Inflammatory macrophage (primary cell): ENCODE measurements at places on chromosomes 12 and 14.

DNA sequence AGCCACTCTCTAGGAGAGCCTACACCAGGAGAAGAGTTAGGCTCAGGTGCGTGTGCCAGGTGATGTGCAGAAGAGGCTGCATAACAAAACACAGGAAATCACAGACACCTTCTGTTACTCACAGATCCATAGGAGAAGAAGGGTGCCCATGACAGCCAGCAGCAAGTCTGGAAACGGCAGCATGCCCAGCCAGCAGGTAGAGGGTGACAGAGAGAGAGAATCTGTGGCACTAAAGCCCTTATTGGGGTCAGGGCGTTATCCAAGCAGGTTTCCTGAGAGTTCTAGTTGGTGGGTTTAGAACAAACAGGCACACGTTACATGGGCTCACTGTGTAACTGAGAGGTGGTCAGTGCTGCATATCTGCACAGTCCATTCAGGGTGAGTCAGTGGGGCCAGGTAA lies 14.9 kb upstream of the SLC8A3 start:
- DNase-seq: no peak

DNA sequence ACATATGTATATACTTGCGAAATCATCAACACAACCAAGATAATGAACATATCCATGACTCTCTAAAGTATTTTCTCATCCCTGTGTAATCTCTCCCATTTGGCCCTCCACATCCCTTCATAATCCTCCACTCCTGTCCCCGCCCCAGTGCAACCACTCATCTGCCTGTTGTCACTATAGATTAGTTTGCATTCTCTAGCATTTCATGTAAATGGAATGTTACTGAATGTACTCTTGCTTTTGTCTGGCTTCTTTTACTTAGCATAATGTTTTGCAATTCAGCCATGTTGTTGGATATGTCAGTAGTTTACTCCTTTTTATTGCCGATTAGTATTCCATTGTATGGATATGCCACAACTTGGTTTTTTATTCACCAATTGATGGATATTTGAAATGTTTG lies 99.1 kb downstream of the BICD1 start:
- DNase-seq: no peak

DNA sequence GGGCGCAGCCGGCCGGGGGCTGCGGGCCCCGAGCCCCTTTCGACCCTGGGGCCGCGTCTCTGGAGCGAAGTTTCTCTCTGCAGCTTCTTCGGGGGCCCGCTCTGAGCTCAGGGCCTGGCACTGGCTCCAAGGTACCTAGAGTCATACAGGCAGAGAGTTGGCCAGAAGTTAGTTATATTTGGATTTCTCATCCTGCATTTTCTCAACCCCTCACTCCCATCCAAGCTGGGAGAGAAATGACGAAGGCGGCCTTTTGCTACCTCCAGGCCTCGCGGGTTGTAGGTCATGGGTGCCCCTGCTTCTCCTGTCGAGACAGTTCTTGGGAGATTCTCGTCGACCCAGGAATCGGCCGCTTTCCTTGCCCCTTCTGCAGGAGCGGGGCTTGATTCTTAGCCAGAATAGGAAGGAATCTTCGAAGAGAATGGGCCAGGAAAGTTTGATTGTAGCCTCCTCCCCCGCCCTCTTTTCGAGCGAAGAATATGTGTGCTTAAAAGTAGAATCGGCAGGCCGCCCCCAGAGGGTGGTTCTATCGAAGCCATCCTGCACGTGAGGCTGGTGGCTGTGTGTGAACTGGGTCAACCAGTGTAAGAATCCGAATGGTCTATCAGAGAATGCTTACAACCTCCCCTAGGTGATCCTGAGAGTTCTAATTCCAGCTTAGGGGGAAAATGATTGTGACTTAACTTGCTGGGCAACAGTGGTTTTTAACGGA lies 785 bp downstream of the MLEC start:
- peak; percentile 40 for DNase-seq

DNA sequence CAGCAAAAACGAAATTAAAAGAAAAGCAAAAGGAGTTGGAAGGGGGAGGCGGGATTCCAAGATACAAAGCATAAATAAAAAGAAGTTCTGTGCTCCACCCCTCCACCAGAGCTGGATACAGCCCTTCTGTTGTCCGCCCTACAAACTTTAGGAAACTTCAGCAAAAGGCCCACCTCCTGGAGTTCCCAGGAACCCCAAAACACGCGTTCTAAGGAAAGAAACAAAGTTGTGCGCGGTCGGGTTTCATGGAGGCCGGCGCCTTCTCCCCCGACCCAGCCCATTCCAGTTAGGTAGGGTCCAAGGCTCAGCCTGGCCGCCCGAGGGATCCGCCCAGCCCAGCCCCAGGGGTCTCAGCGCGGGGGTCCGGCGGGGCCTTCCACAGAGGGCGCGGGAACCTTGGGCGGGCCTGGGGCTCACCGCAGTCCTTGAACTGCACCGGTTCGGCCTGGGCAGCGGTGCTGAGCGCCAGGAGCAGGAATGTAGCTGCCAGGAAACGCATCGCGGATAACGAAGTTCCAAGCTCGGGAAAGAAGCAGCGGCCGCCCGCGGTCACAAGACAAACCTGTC lies at the start of gene NPC2:
NPC2 (minus strand) TSS at position 530 of the 567 bp plus-strand sequence; CDS start at position 499, 31 bp downstream.
- no peak for DNase-seq

DNA sequence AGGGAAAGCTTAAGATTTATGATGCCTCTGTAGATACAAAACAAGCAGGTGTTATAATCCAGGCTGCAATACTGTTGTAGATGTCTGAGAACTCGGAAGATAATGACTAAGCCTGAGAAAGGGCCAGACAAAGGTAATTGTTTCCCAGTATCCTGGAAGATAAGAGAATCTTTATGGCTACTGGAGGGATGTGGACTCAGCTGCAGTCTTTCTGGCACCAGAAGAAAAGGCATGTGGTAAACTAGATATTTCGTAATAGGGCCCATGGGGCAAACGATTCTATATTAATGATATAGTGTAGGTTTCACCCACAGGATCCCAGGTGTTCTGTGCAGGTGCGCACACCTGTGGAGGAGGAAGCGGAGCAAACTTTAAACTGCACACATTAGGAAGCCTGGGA lies 9.2 kb upstream of the APOLD1 start:
- DNase-seq: no peak

- DNase-seq: no peak
Observed at GRCh38 chr14:68216079-68216478, 396.5 kb downstream of the RAD51B start.

GRCh38 chr14:22497144-22497423 lies 91.9 kb downstream of the DAD1 start:
- no peak for DNase-seq

DNA sequence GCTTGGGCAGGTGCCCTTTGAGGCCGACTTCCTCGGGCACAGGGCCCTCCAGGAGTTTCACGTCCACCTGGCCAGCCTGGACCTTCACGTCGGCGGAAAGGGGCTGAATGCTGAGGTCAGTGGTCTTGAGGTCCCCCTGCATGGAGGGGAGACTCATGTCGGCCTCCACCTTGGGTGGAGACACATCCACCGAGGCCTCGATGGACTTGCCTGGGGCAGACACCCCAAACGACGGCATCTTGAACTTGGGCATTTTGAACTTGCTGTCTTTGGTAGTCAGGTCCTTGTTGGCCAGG lies 24.0 kb downstream of the PLD4 start:
- DNase-seq: no peak

DNA sequence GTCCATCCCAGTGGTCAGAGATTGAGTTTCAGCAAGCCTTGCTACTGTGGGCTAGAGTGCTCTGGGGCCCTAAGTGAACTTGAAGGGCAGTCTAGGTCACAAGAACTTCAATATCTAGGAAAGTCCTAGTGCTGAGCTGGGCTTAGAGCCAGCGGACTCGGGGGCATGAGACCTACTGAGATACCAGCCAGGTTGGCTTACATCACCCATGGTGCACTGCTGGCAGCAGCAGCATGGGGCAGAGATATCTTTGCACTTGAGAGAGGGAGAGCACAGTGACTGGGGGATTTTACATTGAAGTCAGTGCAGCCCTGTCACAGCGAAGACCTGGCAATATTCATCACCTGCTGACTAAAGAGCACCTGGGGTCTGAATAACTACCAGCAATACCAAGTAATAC lies 158.3 kb upstream of the PRKD1 start:
- DNase-seq: no peak

GRCh38 chr12:6768437-6768914 lies 2.3 kb downstream of the PTMS start:
- DNase-seq: no peak

- no peak for DNase-seq
Observed at GRCh38 chr12:101803978-101804377, 26.8 kb downstream of the GNPTAB start.
